ENCODE measurements at places on chromosomes 1 and 21. TPM values are rescaled to one million over a fixed set of nuclear protein-coding genes. Genes with fewer than 3 reads are reported as not detected.

- H3K4me1 ChIP-seq, result peaks cover 37% of the 10 kb centered on the region
- DNase-seq, result peak; percentile 98
- H3K27me3 ChIP-seq, result no peaks in the 10 kb centered on the region
- peak within 1 kb of the TSS; percentile 83 for H3K4me3 ChIP-seq
- no peaks in the 10 kb centered on the region for H3K36me3 ChIP-seq
Measured at GRCh38 chr1:114757455-114758255, at the start of gene CSDE1. Gene CSDE1 (minus strand): TSS chr1:114757984. CDS start chr1:114739890, 18,094 bp downstream.

- DNase-seq, result no peak
- H3K27me3 ChIP-seq, result no peaks in the 10 kb centered on the region
- H3K4me3 ChIP-seq, result no peak overlapping the region
- H3K4me1 ChIP-seq, result no peaks in the 10 kb centered on the region
- H3K27ac ChIP-seq, result no peak overlapping the region
Measured at GRCh38 chr1:93440272-93440671, 7.6 kb upstream of the FNBP1L start.

DNA sequence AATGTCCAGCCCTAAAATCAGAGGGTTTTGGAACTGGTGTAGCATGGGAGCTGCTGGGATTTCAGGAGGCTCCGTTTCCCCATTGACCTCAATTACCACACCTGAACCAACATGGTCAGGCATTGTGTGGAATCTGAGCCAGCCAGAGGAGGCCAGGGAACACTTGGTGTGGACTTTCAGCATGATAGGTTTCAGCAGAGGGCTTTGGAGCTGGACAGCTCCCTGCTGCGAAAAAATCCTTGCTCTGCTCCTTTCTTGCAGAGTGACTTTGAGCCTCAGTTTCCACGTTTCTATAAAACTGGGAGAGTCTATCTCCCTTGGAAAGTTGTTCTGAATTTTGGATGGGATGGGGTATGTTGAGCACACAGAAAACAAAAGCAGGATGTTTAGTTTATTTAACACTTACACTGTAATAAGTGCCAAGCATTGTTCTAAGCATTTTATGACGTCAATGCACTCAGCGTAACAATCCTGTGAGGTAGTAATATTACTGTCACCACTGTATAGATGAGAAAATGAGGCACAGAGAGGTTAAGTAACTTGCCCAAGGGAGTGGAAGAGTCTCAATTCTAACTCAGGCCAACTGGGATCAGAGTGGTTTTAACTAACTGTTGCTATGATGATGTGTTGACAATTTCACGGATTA is 168.0 kb downstream of the GRIK3 start:
- H3K4me3 ChIP-seq, result no peak overlapping the region
- H3K27ac ChIP-seq, result no peak overlapping the region
- no peaks in the 10 kb centered on the region for H3K36me3 ChIP-seq
- no peak for DNase-seq
- H3K4me1 ChIP-seq, result no peaks in the 10 kb centered on the region

The KRTAP12-2 gene
- not detected for total RNA-seq

The FCGR2B gene
- 4.8 TPM for total RNA-seq

DNA sequence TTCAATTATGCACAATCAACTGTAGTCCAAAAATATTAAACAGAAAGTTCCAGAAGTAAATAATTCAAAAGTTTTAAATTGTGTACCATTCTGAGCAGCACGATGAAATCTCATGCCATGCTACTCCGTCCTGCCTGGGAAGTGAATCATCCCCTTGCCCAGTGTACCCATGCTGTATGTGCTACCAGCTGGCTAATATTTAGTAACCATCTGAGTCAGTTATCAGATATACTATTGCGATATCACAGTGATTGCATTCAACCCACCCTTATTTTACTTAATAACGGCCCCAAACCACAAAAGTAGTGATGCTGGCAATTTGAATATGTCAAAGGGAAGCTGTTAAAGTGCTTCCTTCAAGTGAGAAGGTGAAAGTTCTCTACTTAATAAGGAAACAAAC is 56.2 kb downstream of the EVI5 start:
- no peaks in the 10 kb centered on the region for H3K27me3 ChIP-seq
- H3K36me3 ChIP-seq, result no peaks in the 10 kb centered on the region
- no peak for DNase-seq
- H3K27ac ChIP-seq, result no peak overlapping the region
- H3K4me1 ChIP-seq, result no peaks in the 10 kb centered on the region

- no peak for DNase-seq
- H3K27ac ChIP-seq, result no peak overlapping the region
Measured at GRCh38 chr1:211520641-211521040, 28.7 kb upstream of the RD3 start.

DNA sequence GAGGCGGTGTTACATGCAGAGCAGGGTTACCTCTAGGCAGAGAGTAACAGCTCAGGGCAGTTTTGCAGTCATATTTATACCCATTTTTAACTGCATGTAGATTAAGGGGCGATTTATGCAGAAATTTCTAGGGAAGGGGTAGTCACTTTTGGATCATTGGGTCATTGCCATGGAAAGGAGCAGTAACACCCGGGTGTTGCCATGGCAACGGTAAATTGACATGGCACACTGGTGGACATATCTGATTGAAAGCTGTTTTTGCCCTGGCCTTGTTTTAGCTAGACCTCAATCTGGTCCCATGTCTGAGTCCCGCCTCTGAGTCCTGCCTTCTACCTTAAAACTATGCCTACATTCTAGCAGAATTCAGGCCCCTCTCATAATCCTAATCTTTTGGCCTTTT is 11.8 kb upstream of the USP1 start:
- H3K36me3 ChIP-seq, result no peaks in the 10 kb centered on the region
- H3K27me3 ChIP-seq, result no peaks in the 10 kb centered on the region
- H3K4me3 ChIP-seq, result no peak overlapping the region
- H3K4me1 ChIP-seq, result no peaks in the 10 kb centered on the region
- DNase-seq, result no peak
- no peak overlapping the region for H3K27ac ChIP-seq

DNA sequence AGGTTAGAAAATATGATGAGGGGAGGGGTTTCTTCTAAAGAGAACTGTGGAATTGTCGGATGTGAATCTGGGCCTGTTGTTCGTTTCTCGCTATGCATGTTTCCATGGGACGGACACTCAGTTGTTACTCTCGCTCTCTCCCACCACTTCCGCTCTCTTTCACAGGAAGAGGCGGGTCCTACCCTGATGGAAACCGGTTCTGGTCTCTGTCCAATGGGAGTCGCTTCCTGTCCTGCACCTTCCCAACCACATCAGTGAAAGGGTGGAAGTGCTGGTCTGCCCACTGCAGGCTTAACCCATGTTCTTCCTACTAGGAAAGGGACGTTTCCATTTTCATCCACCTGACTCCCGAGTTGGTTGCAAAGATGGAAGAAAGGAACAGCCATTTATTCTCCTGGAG is 119.4 kb downstream of the KCNJ15 start:
- no peak overlapping the region for H3K27ac ChIP-seq
- H3K4me1 ChIP-seq, result no peaks in the 10 kb centered on the region
- H3K4me3 ChIP-seq, result peak overlapping the region; percentile 8
- no peaks in the 10 kb centered on the region for H3K27me3 ChIP-seq

- no peak for DNase-seq
- H3K36me3 ChIP-seq, result no peaks in the 10 kb centered on the region
- no peak overlapping the region for H3K27ac ChIP-seq
- no peaks in the 10 kb centered on the region for H3K4me1 ChIP-seq
Measured at GRCh38 chr1:147808025-147808424, 47.6 kb upstream of the GJA5 start.

DNA sequence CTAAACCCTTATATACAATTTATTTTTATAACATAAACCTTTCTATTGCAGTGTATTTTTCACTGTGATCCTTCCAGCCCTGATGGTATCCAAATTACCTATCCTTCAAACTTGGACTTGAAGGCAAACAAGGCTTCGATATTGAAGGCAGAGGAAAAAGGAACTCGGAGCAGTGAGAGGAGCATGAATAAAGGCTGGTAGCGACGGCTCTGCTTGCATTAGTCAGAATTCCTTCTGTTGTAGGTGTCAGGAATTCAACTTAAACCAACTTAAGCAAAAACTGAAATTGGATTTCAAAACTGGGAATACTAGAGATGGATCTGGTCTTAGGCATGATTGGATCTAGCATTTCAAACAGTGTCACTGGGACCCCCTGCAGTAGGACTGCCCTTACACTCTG is 17.8 kb upstream of the SSX2IP start:
- H3K36me3 ChIP-seq, result no peaks in the 10 kb centered on the region

The RNF223 gene
- not detected for total RNA-seq

The NBPF6 gene
- total RNA-seq, result not detected

- H3K36me3 ChIP-seq, result no peaks in the 10 kb centered on the region
- no peaks in the 10 kb centered on the region for H3K4me1 ChIP-seq
- no peak overlapping the region for H3K27ac ChIP-seq
- H3K27me3 ChIP-seq, result no peaks in the 10 kb centered on the region
- no peak overlapping the region for H3K4me3 ChIP-seq
Measured at GRCh38 chr1:102241431-102242338, 245.0 kb upstream of the OLFM3 start.

The TMEM125 gene
- not detected for total RNA-seq

GRCh38 chr21:36710729-36711048 is 11.8 kb downstream of the SIM2 start:
- no peak overlapping the region for H3K4me3 ChIP-seq
- H3K27me3 ChIP-seq, result peaks cover 92% of the 10 kb centered on the region
- peaks cover 11% of the 10 kb centered on the region for H3K4me1 ChIP-seq
- no peak for DNase-seq

- no peak for DNase-seq
- no peaks in the 10 kb centered on the region for H3K4me1 ChIP-seq
- H3K4me3 ChIP-seq, result no peak overlapping the region
- no peaks in the 10 kb centered on the region for H3K27me3 ChIP-seq
Measured at GRCh38 chr1:89363196-89363595, 663 bp upstream of the GBP6 start.

DNA sequence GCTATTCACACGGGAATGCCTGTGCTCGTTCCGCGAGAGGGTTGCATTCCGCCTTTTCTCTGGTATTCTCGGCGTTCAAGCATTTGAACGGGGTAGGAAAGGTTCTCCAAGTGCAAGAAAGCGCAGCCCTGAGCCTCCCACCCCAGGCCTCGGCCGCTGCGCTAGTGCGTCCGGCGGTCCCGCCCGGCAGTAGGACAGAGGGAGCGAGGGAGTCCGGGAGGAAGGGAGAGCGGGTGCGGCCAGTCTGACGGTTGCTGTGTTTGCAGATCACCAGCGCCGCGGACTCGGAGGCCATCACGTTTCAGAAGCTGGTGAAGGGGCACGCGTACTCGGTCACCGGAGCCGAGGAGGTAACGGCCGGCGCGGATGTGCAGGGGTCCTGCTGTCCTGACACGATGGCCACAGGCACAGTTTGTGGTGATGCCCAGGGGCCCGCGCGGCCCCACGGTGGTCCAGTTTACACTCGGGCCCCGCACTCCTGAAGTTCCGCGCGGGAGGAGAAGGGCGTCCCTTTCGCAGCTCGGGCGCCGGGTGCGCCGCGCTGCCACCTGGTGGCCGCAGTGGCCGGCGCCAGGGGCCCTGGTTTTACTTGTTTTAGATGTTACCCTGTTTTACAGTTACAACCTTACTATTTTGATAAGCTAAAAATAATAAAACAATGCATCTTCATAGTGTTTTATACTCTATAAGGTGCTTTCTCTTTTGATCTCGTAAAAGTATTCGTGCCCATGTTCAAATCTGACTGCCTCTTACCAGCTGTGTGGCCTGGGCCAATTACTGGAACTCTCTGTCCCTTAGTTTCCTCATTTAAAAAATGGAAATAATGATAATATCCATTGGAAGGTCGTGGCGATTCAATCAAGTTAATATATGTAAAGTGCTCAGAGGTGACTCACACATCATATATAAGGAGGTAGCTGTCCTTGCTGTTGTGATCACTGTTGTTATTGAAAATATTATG is 36.7 kb downstream of the CAPN2 start:
- peaks cover 6% of the 10 kb centered on the region for H3K4me1 ChIP-seq
- DNase-seq, result peak; percentile 41
- H3K27me3 ChIP-seq, result no peaks in the 10 kb centered on the region
- H3K36me3 ChIP-seq, result peaks cover 2% of the 10 kb centered on the region
- H3K4me3 ChIP-seq, result peak overlapping the region; percentile 46

- no peaks in the 10 kb centered on the region for H3K4me1 ChIP-seq
- no peaks in the 10 kb centered on the region for H3K36me3 ChIP-seq
- no peak for DNase-seq
Measured at GRCh38 chr1:4838231-4838630, 183.8 kb downstream of the AJAP1 start.

DNA sequence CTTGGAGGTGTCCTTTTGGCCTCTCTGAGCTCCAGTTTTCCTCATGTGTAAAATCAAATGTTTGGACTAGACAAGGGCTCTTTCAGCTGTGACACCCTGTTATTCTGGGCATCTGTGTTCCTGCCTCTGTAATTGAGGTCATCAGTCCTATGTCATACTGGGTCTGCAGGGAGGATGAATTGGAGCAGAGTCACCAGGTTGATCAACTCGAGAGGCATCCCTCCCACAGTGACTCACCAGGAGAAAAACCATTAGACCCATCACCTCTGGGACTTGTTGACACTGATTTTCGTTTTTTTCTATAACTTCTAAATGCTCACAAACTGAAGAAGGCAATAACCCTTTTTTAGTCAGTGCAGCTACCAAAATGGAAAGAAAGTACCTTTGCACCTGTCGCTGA is 82.2 kb downstream of the ST6GALNAC5 start:
- DNase-seq, result no peak
- no peaks in the 10 kb centered on the region for H3K36me3 ChIP-seq
- H3K4me3 ChIP-seq, result no peak overlapping the region
- no peak overlapping the region for H3K27ac ChIP-seq
- no peaks in the 10 kb centered on the region for H3K4me1 ChIP-seq
- no peaks in the 10 kb centered on the region for H3K27me3 ChIP-seq

DNA sequence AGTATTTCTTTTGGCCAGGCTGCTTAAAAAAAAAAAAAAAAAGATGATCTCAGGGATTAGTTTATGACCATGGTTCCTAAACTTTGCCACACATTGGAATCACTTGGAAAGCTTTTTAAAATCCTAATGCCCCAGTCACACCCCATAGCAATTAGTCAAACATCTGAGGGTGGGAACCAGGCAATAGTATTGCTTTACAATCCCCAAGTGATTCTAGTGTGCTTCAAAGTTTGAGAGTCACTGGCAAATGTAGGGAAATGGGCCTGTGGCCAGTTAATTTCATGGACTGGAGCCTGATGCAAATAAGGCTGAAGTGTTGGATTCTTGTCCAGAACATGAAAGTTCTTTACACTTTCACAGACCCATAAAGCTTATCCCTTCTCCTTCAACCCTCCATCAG is 374.6 kb upstream of the ESRRG start:
- H3K4me3 ChIP-seq, result no peak overlapping the region
- no peaks in the 10 kb centered on the region for H3K27me3 ChIP-seq
- H3K4me1 ChIP-seq, result no peaks in the 10 kb centered on the region
- no peak overlapping the region for H3K27ac ChIP-seq

- no peaks in the 10 kb centered on the region for H3K27me3 ChIP-seq
- no peak overlapping the region for H3K27ac ChIP-seq
- H3K4me1 ChIP-seq, result no peaks in the 10 kb centered on the region
- H3K4me3 ChIP-seq, result no peak overlapping the region
- no peak for DNase-seq
- peaks cover 45% of the 10 kb centered on the region for H3K36me3 ChIP-seq
Measured at GRCh38 chr1:151428068-151428467, 28.7 kb downstream of the PSMB4 start.

DNA sequence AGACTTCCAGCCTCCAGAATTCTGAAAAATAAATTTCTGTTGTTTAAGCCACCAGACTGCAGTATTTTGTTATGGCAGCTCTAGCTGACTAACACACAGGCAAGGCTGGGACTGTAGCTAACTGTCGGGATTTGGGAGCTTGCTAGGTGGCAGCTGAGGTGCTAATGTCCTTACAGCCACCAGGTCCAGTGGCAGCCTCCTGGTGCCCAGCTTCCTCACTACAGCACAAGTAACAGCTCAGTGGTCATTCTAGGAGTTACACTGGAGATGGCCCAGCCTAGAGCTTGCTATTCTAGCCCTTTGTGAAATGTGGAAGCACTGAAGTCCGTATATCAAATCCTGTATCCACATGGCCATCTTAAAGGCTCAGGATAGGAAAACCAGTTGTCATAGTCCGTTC is 4.3 kb upstream of the C1orf115 start:
- H3K4me1 ChIP-seq, result peaks cover 8% of the 10 kb centered on the region
- no peaks in the 10 kb centered on the region for H3K27me3 ChIP-seq
- H3K27ac ChIP-seq, result no peak overlapping the region
- H3K36me3 ChIP-seq, result no peaks in the 10 kb centered on the region
- H3K4me3 ChIP-seq, result no peak overlapping the region

Data from gastrocnemius medialis (tissue), 4 donors.